Liver (tissue), 10 donors: ENCODE measurements at places on chromosomes 16 and 17.

DNA sequence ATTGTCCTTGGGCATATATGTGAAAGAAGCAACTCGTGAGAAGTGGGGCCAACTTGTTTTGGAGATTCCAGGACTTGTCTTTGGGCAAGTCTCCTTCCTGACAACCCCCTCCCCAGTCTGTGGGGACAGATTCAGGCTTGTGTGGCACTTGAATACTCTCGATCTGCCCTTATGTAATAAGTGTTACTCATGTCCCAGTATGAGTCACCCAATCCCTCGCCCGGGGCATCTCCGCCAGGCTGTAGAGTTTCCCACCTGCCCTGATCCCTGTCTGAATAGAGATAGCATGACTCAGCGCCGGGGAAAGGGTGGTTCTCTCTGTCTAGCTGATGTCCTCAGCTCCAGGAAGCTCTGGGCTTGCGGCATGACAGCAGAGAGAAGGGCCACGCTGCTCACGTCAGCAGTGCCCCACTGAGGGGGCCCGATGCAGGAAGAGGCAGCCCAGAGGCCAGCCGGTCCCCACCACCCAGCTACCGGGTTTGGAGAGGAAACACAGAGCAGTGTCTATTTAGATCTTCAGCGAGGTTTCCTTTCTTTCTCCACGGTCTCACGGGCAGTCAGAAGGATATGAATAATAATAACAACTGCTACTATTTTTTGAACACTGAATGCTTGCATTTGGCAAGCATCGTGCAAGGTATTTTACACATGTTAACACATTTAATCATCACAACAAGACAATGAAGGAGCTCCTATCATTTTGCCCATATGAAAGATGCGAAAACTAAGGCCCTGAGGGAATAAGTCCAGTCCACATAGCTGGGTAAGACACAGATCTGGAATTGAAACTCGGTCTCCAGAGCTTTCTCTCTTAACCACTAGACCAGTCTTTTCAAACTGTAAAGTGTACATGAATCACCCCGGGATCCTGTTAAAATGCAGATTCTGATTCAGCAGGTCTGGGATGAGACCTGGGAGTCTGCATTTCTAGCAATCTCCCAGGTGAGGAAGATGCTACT, 426.7 kb upstream of the MAF start:
- H3K4me1 ChIP-seq, result no peaks in the 10 kb centered on the region
- no peak for DNase-seq
- H3K27me3 ChIP-seq, result no peaks in the 10 kb centered on the region
- H3K36me3 ChIP-seq, result no peaks in the 10 kb centered on the region
- H3K4me3 ChIP-seq, result no peak overlapping the region
- no peak overlapping the region for H3K27ac ChIP-seq

DNA sequence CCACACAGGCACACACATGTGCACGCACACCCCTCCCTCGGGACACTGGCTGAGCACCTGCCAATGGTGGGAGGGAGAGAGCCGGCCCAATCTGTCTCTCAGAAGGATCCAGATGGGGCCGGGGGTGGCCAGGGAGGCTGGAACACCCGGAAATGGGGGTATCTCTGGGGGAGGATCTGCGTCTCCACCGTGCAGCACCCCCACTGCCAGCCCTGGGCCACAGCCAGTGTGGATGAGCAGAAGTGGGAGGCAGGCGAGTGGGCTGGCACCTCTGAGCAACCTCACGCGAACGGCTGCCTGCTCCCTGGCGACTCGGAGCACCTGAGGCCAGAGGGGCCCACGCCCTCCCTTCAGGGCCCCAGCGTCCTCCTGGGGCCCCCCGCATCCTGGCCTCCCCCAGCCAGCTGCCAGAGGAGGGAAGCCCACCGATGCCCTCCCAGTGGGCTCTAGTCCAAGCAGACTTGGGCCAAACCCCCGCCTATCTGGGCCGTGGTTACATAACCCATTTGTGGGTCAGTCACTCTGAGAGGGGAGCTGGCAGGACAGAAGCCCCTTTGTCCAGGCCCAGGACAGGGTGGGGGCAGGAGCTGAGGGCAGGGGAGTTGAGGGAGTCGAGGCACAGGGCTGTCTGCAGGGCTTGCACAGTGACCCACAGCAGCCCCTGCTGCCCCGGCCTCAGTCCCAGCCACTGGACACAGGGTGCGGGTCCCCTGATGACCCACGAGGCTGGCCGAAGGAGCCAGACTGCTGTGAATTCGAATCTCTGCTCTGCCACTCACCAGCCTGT, 5.6 kb downstream of the CASKIN1 start:
- H3K27me3 ChIP-seq, result no peaks in the 10 kb centered on the region
- no peak overlapping the region for H3K27ac ChIP-seq
- no peak for DNase-seq
- H3K4me1 ChIP-seq, result peaks cover 10% of the 10 kb centered on the region
- H3K36me3 ChIP-seq, result no peaks in the 10 kb centered on the region

DNA sequence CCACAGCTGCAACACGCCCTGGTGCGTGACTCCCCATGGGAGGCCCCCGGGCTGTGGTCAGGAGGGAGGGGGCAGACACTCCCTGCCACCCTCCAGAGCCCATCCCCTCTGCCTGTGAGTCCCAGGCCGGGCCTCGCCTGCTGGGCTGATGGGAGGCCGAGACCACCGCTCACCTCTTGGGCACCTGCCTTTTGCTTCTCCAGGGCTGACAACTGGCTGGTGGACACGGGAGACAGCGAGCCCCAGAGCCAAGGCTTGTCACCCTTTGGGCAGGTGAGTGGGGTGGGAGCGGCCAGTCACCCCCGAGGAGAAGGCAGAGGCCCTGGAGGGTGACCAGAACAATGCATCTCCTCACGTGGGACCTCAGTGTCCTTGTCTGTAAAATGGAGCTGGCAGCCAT, 20.8 kb downstream of the CHMP1A start:
- H3K4me3 ChIP-seq, result no peak overlapping the region
- H3K27ac ChIP-seq, result no peak overlapping the region
- no peaks in the 10 kb centered on the region for H3K27me3 ChIP-seq
- H3K4me1 ChIP-seq, result peaks cover 5% of the 10 kb centered on the region
- DNase-seq, result no peak
- no peaks in the 10 kb centered on the region for H3K36me3 ChIP-seq

- no peak for DNase-seq
- no peak overlapping the region for H3K27ac ChIP-seq
- no peaks in the 10 kb centered on the region for H3K4me1 ChIP-seq
- H3K4me3 ChIP-seq, result no peak overlapping the region
- no peaks in the 10 kb centered on the region for H3K36me3 ChIP-seq
- H3K27me3 ChIP-seq, result peaks cover 5% of the 10 kb centered on the region
Observed at GRCh38 chr16:83187405-83187804, 560.6 kb downstream of the CDH13 start.

- no peak overlapping the region for H3K27ac ChIP-seq
- H3K27me3 ChIP-seq, result no peaks in the 10 kb centered on the region
- DNase-seq, result no peak
- H3K4me3 ChIP-seq, result no peak overlapping the region
Observed at GRCh38 chr16:83970430-83970815, 2.4 kb downstream of the NECAB2 start.

DNA sequence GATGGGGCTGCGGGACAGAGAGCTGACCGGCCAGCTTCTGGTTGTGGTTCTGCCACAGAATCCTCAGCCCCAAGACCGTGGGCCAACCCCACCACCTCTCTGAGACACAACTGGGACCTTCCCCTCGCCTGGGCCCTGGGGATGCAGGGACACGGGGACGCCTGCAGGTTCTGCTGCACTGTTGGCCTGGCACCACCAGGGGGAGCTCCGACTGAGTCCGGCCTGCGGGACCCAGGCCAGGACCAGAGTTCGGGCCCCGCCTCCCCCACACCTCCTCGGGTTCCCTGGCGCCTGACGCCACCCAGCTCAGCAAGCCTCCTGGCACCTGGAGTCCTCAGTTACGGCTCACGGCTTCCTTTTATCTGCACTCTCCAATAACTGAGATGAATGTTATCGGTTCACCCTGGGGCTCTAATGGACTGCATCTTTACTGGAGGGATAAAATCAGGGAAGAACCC, 27.3 kb downstream of the TBC1D16 start:
- H3K27me3 ChIP-seq, result no peaks in the 10 kb centered on the region
- peaks cover 9% of the 10 kb centered on the region for H3K36me3 ChIP-seq
- peak overlapping the region; percentile 26 for H3K27ac ChIP-seq

GRCh38 chr17:7256766-7257456, 4.9 kb downstream of the ELP5 start:
- peaks cover 11% of the 10 kb centered on the region for H3K4me1 ChIP-seq
- no peaks in the 10 kb centered on the region for H3K27me3 ChIP-seq
- no peak for DNase-seq
- peak overlapping the region; percentile 10 for H3K27ac ChIP-seq
- no peak overlapping the region for H3K4me3 ChIP-seq

DNA sequence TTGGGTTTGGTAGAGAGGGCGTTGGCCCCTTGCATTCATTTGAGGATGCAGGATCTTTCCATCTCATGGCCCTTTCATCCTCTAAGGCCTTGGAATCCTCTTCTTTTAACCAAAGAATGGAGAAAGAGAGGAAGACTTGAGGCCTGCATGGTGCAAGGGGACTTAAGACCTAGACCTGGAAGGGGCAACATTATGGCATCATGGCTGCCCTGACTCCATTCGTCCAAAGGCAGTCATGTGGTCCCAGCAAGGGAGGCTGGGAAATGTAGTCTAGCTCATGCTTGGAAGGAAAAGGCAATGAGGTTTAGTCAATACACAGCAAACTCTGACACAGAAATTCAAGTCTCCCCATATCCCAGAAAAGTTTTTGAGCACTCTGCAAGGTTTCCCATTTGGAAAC, 30.7 kb upstream of the CDRT4 start:
- no peaks in the 10 kb centered on the region for H3K4me1 ChIP-seq
- H3K27me3 ChIP-seq, result no peaks in the 10 kb centered on the region

DNA sequence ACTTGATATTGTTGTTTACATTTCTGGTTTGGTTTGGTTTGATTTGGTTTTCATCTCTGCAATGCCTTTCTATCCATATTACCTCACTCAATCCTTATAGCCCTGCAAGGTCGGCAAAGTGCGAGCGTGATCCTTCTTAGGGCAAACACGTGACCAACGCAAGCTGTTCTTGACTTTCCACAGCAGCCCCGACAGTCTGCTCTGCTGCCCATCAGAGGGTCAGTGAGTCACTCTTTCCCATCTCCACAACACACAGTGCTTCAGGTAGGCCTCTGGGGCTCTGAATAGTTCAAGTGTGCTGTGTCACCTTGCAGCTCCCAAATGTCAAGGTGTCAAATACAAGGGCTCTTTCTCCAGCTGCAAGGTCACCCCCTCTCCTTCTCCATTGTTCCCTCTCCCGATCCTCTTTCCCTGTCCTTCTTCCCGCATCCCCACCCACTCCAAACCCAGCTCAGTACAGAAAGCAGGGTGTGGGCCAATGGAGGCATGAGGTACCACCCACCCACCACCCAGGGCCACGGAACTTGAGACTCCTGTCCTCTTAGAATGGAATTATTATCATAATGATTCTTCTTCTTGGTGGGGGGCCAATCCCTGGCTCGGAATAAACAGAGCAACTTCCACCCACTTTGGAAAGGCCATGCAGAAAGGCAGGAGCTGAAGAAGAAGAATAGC, 139.7 kb downstream of the SLC39A11 start:
- no peaks in the 10 kb centered on the region for H3K27me3 ChIP-seq
- no peak overlapping the region for H3K27ac ChIP-seq
- H3K4me3 ChIP-seq, result no peak overlapping the region
- no peaks in the 10 kb centered on the region for H3K36me3 ChIP-seq

DNA sequence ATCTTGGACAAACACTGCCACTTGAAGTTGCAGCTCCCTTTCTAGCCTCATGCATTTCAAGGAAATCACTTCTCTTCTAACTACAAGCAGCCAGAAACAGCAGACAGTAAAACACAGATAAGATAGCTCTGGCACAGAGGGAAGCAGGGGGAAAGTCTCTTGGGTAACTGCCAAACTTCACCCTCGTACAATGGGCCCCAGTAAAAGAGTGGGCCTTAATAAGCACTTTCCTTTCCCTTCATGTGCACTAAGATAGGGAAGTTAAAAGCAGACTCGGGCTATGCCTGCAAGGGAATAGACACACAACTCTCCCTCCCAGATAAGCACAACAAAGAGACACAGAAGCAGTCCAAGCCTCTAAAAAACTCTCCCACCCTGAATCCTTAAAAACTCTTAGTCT, 4.2 kb upstream of the KRTAP4-5 start:
- DNase-seq, result no peak
- H3K4me3 ChIP-seq, result no peak overlapping the region
- H3K36me3 ChIP-seq, result no peaks in the 10 kb centered on the region
- no peaks in the 10 kb centered on the region for H3K4me1 ChIP-seq
- no peaks in the 10 kb centered on the region for H3K27me3 ChIP-seq
- no peak overlapping the region for H3K27ac ChIP-seq
